ENCODE measurements at places on chromosomes 3 and 15. TPM values are rescaled to one million over a fixed set of nuclear protein-coding genes. Genes with fewer than 3 reads are reported as not detected.

- no peak for DNase-seq
These were observed 374.6 kb downstream of the EPHB1 start for GRCh38 chr3:135169651-135170050.

- no peak for DNase-seq
These were observed 20.1 kb upstream of the GLCE start for GRCh38 chr15:69140306-69140705.

- peak; percentile 68 for DNase-seq
These were observed 440.8 kb downstream of the PYDC2 start for GRCh38 chr3:191901741-191902140.

DNA sequence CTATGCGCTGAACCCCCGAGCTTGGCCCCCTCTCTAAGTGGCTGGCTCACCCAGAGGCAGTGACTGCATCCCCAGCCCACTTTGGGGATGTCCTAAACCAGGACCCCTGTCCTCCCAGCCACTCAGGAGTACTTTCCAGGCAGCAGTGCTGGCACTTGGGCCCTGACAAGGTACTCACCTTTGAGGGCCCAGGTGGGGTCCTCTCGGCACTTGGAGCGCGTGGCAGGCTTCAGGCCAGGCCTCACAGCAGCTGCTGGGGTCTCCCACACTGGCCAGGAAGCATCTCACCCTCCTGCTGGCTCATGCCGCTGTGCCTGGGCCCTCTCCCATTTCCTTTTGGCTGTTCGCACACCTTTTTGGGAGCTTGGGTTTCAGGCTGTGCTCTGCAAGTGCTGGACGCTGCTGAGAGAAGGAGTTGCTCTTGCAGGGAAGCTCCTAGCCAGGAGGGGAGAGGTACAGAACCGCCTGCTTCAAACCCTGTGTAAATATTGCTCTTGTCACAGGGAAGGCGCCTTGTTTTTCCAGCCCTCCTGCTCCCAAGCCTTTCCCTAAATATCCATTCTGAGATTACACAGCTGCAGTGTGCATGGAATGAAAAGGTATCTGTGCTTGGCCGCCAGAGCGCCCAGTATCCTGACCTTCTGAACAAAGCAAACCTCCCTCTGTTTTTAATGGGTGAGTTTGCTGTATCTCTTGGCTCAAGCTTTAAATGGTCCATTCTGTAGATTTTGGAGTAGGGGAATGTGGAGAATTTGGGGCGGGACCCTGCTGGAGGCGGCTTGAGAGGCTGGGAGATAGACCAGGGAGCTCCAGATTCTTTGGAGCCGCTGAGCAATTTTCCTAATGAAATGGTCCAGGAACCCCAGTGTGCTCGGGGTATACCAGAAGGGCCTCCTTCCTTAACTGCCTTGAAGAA, 45.6 kb downstream of the DNASE1L3 start:
- no peak for DNase-seq

- no peak for DNase-seq
These were observed 90.4 kb upstream of the TSEN2 start for GRCh38 chr3:12393894-12394293.

- no peak for DNase-seq
These were observed 790.0 kb downstream of the FHIT start for GRCh38 chr3:60461267-60461666.

GRCh38 chr3:109387621-109388020, 50.3 kb upstream of the DPPA4 start:
- no peak for DNase-seq

- no peak for DNase-seq
These were observed 43.6 kb upstream of the PLXNA1 start for GRCh38 chr3:126939338-126939718.

DNA sequence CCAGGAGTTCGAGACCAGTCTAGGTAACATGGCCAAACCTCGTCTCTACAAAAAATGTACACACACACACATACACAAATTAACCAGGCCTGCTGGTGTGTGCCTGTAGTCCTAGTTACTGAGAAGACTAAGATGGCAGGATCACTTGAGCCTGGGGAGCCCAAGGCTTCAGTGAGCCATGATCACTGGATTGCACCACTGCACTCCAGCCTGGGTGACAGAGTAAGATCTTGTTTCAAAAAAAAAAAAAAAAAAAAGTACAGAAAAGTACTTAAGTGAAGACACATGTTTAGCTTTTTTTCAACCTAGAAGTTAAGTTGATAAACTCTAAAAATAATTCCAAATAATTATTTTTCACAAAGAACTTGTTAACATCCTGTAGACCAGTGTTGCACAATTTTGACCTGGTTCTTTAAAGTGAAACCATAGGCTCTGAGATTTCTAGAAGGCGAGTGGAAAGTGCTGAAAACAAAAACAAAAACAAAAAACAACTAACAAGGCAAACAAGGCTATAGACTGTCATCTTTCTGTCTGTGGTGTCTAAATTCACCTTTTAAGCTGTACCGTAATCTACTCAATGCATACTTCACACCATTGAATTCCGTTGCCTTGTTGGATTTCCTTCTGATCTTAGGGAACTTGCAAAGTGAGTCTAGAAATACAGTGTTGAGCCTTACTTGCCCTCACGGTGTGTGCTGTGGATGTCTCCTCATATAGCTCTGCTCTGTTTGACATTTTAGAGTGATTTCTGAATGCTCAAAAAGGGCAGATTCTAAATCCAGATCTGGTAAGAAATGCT, 63.5 kb downstream of the CHST2 start:
- no peak for DNase-seq

The CLDN18 gene
- total RNA-seq = not detected

The RTP3 gene
- total RNA-seq = not detected

The SLC28A2 gene
- total RNA-seq = 0.08 TPM

The CHRM5 gene
- total RNA-seq = not detected

The ABHD10 gene
- 55.4 TPM for total RNA-seq

The SPINK8 gene
- not detected for total RNA-seq

Data from HT1080 (cell line).